ENCODE measurements at places on chromosomes 2 and 18. TPM values are rescaled to one million over a fixed set of nuclear protein-coding genes. Genes with fewer than 3 reads are reported as not detected.
A peak's percentile ranks its signal among the peaks of the same experiment; 100 is the strongest.

The ASPRV1 gene
- total RNA-seq: 0.30 TPM

- no peak for DNase-seq
These were observed 111.8 kb upstream of the ASB18 start for GRCh38 chr2:236375973-236376476.

DNA sequence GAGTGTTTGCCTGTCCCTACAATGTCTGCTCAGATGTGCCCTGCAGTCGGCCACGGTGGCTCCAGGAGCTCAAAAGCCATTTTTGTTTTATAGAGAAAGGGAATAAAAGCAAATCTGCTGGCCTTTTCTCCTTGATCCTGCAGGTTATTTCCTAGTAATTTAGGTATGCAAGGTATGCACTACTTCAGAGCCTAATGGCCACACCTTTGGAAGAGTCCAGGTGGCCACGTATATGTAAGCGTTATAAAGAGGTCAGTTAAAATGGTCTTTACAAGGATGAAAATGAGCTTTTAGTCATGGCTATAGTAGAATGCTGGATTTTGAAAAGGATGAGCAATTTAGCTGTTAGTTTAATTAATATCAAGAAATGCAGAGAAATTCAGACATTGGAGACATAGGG is 81.7 kb downstream of the ARHGEF33 start:
- no peak for DNase-seq

- no peak for DNase-seq
These were observed 29.6 kb upstream of the C2orf15 start for GRCh38 chr2:99111945-99112344.

DNA sequence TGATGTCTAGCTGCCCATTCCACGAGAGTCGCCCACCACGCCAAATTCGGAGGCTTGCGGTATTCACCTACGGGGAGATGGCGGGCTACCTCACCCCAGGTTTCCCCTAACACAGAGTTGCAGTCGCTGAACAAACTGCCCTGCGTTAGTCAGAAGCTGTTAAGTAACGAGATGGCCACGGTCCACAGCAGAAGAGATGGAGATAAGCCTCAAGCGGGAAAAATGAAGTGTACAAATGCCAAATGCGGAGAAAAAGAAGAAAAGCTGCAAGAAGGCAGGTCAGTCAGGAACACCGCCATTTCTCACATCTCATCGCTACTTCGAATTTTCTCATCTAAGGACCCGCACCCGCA is 425 bp downstream of the ASB3 start:
- DNase-seq: peak; percentile 48

The IL36B gene
- total RNA-seq: not detected

DNA sequence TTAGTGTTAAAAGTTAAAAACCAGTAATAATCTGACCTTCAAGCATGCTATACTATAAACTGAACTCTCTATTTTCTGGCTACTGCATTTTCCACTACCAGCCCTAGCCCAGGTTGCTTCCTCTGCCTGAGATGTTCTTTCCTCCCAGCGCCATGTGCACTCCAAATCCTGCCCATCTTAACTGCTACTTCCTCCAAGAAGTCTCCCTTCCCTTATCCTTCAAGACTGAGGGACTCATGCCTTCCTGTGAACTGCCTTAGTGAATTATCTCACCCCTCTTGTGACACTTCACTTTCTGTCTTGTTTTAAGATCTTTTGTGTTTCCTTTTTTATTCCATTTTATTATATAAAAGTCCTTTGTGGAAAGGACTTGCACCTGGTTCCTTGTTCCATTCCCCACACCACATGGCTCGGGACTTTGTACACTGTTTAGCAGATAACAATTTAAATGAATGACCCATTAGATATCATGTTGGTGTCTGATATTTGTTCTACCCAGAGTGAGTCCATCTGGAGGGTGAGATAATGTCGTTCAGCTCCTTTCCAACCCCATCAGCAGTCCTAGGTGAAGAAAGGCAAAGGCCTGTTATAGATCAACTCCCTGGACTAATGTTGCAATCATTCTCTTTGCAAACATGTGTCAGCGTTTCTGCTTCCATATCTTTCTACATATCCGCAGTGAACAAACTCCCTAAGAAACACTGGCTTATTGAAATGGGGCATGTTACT is 20.9 kb upstream of the AGFG1 start:
- DNase-seq: no peak

- DNase-seq: no peak
These were observed 516.6 kb upstream of the ZEB2 start for GRCh38 chr2:145036421-145037011.

DNA sequence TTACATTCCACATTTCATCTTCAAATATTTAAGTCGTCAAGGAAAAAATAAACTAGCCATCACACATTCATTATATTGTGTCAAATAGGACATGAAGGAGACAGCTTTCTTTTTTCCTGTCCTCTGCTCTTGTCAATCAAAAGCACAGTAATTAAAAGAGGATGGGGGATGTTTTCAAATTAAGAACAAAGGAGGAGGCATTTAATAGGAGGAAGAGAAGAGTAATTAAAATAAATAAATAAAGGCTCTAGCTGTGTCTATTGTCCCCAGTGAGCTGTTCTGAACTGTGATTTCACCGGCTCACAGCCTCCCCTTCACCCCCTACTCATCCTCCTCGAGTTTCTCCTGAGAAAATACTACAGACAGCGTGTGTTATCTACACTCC is 1377.1 kb upstream of the PIK3C3 start:
- DNase-seq: peak; percentile 11

The ZNF385B gene
- 22.9 TPM for total RNA-seq

The POTEF gene
- total RNA-seq: 15.1 TPM

The CCL20 gene
- total RNA-seq: not detected

DNA sequence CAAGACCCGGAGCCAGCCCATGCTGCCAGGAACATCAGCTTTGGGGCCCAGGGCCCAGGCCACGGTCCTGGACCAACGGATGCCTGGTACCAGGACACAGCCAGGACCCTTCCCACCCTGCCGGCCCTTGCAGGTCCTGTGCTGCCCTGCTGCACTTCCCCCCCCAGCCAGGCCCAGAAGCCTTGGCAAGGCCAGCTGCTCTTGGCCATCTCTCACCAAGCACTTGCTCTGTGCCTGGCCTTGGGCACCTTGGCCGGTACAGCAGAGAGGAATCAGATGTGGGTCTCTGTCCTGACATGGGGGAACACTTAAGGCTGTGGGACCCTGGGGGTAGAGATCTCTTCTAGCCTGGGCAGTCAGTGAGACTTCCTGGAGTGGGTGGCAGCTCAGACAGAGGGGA is 28.9 kb downstream of the BIN1 start:
- DNase-seq: no peak

- DNase-seq: no peak
These were observed 256.4 kb downstream of the BCL2 start for GRCh38 chr18:63063171-63063570.

The POTEC gene
- 0.06 TPM for total RNA-seq

- no peak for DNase-seq
These were observed 15.2 kb downstream of the NPAS2 start for GRCh38 chr2:100835006-100835659.

The SLC4A5 gene
- total RNA-seq: 2.0 TPM

The CNTNAP5 gene
- total RNA-seq: not detected

DNA sequence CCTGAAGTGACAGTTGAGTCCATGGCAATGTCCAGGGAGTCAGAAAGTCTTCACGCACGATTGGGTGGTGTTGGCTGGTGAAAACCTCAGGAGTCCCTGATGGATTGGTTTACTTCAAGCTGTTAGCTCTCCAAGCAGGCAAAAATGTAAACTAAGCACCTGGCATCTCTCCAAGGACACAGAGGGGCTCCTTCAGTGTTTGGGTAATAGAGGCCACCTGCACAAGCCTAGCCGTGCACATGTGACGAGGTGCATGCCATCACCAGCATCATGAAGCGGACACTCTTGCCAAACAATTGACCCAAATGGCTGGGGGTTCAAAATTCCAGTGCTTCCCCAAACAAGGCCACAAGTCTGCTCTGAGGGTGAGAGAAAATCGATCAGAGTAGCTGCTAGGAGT is 104.7 kb upstream of the CD302 start:
- no peak for DNase-seq

DNA sequence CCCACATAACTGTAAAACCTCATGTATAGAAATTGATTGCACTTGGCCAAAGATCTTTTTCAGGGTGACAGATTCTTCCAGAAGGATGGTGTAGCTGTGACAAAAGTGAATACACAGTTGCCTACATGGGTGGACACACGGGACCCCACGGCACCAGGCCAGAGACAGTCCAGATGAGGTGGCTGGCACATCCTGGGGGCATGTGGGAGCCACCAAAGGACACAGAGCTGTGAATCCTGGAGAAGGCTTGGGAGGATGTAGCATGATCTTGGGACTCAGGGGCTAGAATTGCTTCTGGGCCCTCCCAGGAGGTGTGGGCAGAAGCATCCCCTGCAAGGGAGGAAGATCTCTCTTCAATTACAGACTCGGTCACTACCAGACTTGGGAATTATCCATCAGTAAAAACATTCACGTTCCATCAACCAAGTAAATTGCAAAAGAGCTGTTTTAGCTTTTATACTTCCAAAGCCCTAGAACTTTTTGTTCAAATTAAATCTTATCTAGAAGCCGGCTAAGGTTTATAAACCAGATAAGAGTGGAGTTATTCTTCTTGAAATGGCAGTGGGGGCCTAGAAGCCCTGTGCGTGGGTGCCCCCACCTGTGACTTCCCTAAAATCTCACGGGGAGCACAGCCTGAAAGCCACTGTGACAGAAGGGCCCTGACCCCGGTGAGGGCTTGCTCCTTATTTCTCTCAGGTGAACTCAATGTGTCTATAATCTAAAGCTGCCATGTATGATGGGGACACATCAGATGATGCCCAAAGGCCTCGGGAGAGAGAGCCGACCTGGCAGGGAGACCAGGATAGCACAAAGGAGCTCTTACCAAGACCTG is 81.7 kb downstream of the SEPTIN10 start:
- DNase-seq: no peak

The PRSS56 gene
- total RNA-seq: not detected

The FAM136A gene
- total RNA-seq: 90.7 TPM

The GYPC gene
- total RNA-seq: 3.4 TPM

DNA sequence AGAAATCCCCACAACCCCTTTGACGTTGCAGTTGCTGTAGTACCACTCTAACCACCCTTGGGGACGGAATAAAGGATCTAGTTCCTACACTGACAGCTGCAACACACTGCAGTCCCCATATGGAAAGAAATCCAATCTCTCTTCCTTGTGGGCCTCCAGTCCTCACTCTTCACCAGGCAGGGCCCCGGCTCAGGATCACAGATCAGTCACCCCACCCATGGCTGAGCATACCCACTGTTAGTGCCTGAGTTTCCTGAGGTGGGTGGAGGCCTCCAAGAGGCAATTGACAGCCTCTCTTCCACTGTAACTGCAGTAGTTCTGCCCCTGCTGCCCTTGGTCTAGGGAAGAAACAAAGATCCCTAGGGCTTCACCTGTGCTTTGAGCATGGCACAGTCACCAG is 670.0 kb upstream of the CDH2 start:
- DNase-seq: no peak

Measured in neural progenitor cell (in vitro differentiated cells).